ENCODE measurements at places on chromosomes 7 and 10.

- no peak for DNase-seq
Observed at GRCh38 chr10:43262397-43262901, 4.4 kb downstream of the RASGEF1A start.

- no peak for DNase-seq
Observed at GRCh38 chr10:50506861-50507573, 116.7 kb downstream of the SGMS1 start.

- no peak for DNase-seq
Observed at GRCh38 chr10:106894692-106895091, 269.8 kb downstream of the SORCS1 start.

DNA sequence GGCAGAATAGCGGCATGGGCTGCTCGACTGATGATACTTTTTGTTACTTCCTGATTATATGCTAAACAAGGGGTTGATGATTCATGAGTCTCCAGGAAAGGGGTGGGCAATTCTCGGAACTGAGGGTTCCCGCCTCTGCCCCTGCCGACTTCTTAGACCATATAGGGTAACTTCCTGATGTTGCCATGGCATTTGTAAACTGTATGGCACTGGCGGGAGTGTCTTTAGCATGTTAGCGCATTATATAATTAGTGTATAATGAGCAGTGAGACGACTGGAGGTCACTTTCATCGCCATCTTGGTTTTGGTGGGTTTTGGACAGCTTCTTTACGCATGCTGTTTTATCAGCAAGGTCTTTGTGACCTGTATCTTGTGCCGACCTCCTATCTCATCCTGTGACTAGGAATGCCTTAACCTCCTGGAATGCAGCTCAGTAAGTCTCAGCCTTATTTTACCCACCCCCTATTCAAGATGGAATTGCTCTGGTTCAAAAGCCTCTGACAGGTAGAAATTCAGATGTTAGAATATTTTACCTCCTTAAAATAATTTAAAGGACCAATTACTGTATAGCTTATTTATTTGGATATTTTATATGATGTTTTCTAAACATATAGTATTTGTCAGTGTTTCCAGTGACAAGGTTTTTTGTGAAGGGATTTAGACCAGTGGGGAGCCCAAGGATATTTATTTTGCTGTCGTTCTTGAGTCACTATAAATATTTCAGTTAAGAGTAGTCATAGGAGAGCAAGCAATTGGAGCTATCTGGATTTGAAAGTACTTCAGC lies 90.1 kb upstream of the PIK3CG start:
- peak; percentile 40 for DNase-seq

DNA sequence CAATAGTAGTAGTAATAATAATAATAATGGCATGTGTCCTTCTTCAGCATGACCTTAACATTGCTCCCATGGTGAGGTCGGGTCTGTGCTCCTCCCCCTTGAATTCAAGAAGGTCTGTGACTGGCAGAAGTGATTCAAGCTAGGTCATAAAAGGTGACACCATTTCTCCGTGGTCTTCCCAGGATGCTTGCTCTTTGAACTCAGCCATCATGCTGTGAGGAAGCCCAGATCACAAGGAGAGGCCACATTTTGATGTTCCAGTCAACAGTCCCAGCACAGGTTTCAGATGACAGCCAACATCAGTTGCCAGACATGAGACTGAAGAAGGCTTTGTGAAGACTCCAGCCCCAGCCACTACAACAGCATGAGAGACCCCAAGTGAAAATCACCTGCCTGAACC lies 83.9 kb downstream of the SEPTIN14 start:
- no peak for DNase-seq

DNA sequence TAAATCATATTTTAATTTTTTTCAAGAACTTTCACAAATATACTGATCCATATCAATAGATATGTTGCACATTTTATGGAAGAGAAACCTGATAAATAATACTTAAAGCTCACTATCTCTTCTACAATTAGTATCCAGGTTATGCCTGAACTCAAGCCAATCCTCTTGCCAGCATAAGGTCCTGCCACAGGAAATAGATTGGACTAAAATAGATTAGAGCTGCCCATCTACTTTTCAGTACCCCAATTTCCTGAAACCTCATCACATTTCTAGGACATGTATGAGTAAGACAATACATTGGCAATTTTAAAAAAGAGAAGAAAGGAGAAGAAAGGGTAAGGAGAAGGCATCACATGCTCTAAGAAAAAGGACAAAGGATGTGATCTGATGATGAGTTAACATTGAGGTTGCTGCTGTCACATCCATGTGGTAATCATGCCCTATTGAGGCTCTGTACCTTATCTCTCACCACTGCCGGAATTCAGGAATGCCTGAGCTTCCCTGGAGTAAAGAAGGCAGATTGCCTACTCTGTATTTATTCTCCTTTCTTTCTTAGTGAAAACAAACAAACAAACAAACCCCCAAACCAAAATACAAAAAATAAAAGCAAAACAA lies 199.7 kb downstream of the ANK3 start:
- DNase-seq: no peak

GRCh38 chr7:90726120-90726519 lies 130.0 kb downstream of the CDK14 start:
- no peak for DNase-seq

- no peak for DNase-seq
Observed at GRCh38 chr7:95104739-95105138, 197.3 kb downstream of the PPP1R9A start.

DNA sequence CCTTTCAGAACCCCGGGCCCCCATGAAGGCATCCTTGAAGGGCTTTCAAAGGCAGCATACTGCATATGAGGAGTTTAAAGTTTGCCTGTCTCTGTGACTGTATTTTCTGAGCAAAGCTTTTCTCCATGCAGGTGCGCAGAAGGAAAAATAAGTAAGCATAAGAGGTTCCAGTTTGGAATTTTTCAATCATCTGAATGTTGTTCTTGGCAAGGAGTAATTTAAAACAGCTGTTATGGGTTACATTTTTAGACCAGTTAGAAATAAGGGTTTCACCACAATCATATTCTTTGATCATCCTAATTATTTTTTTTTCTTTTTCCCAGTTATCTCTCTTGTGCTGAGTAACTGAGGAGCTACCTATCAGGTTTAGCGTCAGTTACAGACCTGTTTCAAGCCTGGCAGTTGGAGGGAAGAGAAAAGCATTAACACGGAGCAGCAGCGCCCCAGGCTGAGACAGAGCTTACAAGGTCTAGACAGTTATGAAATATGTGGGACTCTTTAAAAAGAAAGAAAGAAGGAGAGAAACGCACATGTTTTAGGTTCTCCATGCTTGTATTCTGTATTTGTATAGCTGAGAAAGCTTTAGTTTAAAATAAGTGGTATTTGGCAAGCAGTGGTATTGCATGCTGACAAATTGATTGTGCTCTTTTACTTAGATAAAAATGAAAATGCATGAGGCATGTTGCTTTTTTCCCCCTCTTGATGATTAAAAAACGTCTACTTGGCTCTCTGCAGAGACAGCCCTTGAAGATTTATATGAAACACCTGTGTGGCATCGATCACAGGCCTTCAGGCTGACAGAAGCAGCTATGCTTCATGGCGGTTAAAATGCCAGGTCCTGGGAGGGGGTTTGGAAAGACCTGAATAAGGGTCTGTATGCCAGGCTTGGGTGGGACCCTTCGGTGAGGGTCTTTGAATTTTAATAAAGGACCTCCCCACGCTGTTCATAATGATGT lies 157.6 kb downstream of the GRK5 start:
- DNase-seq: no peak

GRCh38 chr10:6396652-6397051 lies 183.4 kb downstream of the PRKCQ start:
- peak; percentile 38 for DNase-seq

GRCh38 chr10:10855151-10855581 lies 162.5 kb upstream of the CELF2 start:
- no peak for DNase-seq

DNA sequence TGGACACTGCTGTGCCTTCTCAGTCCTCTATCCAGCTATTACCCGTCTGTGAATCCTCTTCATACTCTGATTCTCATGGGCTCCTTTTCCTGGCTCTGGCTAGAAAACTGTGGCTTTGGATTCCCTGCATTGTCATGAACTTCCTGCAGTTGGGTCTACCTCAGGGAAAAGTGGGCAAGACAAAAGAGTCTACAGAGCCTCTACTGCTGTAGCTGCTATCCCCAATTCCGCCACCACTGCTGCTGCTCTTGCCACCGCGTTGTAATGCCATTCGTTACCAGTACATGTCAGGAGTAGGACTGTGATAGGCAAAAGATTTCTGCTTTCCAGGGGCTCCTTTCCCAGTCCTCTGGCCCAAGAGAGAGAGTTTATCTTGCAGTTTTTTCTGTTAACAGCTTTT lies 23.9 kb upstream of the PPP1R17 start:
- no peak for DNase-seq

DNA sequence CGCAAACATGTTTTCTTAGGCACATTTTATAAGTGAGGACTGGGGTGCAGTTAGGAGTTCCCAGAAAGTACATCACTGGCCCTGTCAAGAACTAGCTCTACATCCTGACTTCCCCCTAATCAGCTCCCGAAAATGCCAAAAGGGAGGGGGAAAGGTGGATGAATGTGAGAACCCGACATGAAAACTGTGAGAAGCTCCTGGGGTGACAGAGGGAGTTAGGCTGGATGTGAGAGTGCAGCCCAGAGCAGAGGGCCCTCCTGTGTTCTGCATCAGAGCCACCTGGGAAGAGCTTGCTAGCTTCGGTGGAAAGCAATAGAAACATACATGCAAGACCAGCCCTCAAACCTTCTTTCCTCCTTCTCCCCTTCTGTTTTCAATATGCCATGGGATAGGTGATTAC lies 30.5 kb upstream of the SEM1 start:
- DNase-seq: no peak

DNA sequence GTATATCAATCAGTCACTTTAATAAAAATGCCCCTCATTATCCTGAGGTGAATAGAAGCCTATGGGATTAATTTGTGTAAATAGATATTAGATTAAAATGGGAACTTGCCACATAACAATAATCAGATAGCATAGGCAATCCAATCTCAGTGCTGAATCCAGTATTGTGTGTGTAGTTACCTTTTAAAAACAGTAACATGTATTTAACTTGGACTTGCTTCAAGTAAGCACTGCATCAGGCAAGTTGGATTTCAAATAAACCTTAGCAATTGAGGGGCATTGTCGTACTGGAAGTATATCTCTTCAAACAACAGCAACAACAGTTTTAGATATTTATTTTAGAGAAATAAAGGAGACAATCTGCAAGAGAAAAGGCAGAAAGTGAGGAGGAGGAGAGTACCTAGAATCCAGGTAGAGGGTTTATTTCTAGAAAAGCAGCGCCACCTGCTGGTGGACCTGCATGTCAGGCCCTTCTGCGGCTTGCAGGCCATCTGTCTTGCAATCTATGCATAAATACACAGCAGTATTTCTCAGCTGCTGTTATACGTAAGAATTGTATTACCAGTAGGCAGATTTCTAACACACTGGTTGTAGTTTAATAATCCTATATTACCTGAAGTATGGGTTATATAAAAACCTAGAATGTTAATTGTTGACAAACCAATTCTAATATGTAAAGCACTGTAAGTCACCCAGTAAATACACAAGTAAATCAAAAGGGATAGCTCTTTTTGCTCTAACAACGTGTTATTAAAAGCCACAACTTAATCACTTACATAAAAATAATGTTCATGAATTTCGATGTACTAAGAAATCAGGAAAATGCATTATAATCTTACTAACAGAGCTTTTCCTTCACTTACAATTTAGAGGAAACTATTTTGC lies 652.8 kb downstream of the KCNMA1 start:
- peak; percentile 39 for DNase-seq

GRCh38 chr10:90917238-90917967 lies 3.5 kb downstream of the ANKRD1 start:
- no peak for DNase-seq

DNA sequence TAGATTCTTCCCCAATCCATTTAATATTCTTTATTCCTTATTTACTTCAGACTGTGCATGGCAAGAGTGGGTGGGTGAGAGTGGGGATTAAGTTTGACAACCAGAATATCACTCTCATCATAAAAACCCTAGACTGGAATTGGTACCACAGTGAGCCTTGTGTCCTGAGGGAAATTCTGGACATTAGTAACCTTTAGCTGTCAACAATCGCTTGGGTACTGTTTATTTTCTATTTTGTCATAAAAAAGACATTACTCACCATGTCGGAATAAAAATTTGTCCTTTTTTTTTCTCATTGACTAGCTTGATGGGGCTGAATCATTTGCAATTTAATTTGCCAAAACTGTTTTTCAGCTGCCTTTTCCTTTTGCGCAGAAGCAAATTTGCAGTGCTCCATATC lies 176.1 kb upstream of the SEMA3C start:
- no peak for DNase-seq

DNA sequence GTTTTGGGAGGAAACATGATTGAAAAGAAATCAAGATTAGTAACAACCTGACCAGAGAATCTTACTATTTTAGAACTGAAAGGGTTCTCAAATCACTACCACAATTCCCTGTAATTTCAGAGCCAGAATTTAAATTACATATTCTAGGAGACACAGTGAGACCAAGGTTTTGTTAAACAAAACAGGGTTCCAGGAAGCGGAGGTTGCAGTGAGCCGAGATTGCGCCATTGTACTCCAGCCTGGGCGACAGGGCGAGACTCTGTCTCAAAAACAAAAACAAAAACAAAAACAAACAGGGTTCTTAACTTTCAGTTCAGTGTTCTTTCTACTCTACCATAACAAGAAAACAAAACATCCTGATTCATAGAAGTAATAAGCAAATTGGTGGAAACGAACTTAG lies 57.6 kb downstream of the SNX13 start:
- DNase-seq: no peak

DNA sequence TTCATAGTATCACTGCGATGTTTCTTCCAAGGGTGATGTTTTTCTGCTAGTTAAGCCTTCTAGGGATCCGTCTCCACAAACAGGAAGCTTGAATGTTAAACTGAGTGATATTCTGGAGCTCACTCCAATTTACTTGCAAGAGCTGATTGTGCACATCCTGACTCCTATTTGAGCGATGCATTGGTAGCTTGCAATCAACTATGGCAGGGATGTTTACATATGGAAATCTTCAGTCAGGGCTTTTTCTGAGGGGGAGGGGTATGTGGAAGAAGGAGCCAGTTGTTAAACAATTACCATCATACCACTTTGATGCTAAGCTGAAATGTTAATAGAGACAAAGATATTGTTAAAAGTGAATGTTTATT lies 43.2 kb upstream of the NXPH1 start:
- DNase-seq: no peak

GRCh38 chr10:124550293-124551034 lies 88.8 kb downstream of the LHPP start:
- DNase-seq: no peak

GRCh38 chr10:115975506-115975905 lies 297.5 kb downstream of the GFRA1 start:
- no peak for DNase-seq
